Fibroblast of skin of left quadriceps (primary cell): ENCODE measurements at places on chromosomes 4 and X.

- no peak for DNase-seq
Measured at GRCh38 chrX:146754268-146754667, 55.3 kb upstream of the CXorf51B start.

GRCh38 chr4:169305173-169305572 lies 34.4 kb upstream of the SH3RF1 start:
- no peak for DNase-seq

- no peak for DNase-seq
Measured at GRCh38 chr4:20326460-20326859, 74.8 kb downstream of the SLIT2 start.

GRCh38 chrX:18468599-18468998 lies 43.2 kb downstream of the CDKL5 start:
- no peak for DNase-seq

- no peak for DNase-seq
Measured at GRCh38 chrX:72296991-72297390, 8.7 kb downstream of the CITED1 start.

- no peak for DNase-seq
Measured at GRCh38 chrX:3697220-3697684, 16.2 kb downstream of the PRKX start.

- no peak for DNase-seq
Measured at GRCh38 chrX:12987900-12988594, 13.1 kb downstream of the TMSB4X start.

GRCh38 chr4:81620442-81620841 lies 148.7 kb upstream of the RASGEF1B start:
- DNase-seq: no peak

GRCh38 chr4:56197387-56197786 lies 189.9 kb downstream of the AASDH start:
- DNase-seq: peak; percentile 24

DNA sequence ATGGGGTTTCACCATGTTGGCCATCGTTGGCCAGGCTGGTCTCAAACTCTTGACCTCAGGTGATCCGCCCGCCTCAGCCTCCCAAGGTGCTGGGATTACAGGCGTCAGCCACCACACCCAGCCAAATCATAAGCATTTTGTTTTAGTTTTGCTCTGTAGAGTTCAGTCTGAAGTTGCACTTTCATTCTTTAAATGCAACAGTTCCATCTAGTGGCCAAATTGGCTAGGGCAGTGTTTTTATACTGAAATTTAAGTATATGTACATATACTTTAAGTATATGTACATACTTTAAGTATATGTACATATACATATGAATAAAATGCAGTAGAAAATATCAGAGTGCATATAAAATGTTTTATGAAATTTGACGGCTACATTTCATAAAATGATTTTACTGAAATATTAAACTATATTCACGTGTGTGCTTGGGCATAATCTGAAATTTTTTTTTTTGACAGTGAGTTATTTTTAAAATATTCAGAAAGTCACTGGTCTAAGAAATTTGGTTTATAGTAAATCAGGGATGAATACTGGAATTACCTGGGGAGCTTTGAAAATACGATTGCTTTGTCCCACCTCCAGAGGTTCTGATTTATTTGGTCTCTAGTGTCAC lies 145.5 kb downstream of the NWD2 start:
- DNase-seq: peak; percentile 4

GRCh38 chrX:1207496-1208025 lies 4.9 kb downstream of the CRLF2 start:
- DNase-seq: no peak

- DNase-seq: no peak
Measured at GRCh38 chrX:117808426-117808825, 308.2 kb downstream of the KLHL13 start.

DNA sequence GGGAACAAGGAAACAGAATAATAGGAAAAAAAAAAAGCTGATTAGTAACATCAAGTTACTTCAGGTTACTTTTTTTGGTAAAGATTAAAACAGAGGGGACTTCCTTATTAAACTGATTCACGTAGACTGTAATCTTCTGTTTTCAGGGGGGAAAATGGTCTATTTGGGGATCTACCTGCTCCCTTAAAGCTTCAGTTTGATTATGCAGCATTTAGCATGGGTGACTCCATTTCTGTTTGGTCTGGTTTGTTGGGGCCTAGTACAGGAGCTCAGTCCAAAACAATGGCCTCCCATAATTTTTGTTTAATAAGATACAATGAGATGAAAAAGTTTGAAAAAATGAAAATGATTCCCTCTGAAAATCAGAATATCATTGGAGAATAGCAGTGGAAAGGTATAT lies 34.6 kb downstream of the TEC start:
- no peak for DNase-seq

DNA sequence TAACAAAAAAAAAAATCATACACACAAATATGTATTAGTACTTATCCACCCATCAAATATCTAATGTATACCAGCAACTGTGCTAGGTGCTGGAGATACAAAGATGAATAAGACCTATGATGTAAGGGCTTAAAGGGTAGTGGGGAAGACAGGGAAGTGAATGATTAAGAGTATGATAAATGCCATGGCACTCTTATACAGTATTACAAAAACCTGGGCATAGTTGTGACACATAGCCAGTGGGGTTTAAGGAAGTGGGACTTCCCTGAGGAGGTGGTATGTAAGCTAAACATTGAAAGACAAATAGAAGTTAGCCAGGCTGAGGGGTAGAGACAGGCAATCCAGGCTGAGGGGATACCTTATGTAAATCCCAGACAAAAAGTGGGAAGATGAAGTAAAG lies 23.5 kb downstream of the CHM start:
- DNase-seq: no peak

DNA sequence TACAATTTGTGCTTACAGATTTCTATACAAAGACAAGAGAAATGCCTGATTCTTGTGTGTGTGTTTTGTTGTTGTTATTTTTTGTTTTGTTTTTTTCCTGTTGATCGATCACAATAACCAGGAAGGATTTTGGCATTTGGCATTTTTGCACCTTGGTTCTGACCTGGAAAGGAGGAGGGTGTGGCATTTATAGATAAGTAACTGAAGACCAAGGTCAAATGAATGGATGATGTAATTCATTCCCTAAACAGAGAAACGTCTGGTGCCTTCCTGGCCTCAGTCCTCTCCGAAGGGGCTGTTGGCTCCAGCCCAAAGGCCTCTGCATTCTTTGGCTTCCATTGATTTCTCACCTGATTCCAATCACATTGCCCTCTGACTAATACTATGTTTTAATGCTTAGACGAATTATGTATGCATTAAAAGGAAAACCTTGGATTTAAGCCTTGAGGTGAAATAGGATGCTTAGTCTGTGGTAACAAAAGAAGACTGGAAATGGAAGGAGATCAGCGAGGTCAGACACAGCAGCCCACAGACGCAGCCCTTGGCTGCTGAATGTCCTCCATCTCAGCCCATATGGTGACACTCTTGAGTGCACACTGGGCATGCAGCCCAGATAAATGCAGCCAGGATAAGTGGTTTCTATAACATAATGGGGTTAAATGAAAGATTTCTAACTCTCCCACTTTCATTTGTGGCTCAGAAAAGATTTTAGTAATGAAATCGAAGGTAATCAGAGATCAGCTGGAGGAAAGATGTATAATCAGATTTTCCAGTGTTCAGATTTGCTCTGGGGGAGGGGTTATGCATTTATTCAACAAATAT lies 60.5 kb upstream of the TRIM2 start:
- DNase-seq: peak; percentile 73

DNA sequence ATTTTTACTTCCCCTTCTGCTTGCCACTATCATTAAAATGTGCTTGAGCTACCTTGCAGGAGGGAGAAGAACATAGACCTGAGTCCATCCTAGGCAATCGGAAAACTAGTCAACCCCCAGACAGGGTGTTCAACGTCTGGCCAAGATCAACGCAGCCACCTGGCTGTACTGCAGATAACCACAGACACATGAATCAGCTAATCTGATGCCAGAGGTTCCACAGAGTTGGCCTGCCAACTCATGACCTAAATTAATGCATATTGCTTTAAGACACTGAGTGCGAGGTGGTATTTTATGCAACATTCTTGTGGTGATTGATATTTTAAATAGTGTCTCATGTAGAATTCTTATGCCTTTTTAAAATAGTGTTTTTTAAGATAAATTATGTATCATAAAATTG lies 1283.8 kb upstream of the PABPC4L start:
- DNase-seq: no peak

- DNase-seq: no peak
Measured at GRCh38 chr4:181030961-181031360, 1212.2 kb upstream of the TENM3 start.
